ENCODE measurements at places on chromosomes 1 and 21.

DNA sequence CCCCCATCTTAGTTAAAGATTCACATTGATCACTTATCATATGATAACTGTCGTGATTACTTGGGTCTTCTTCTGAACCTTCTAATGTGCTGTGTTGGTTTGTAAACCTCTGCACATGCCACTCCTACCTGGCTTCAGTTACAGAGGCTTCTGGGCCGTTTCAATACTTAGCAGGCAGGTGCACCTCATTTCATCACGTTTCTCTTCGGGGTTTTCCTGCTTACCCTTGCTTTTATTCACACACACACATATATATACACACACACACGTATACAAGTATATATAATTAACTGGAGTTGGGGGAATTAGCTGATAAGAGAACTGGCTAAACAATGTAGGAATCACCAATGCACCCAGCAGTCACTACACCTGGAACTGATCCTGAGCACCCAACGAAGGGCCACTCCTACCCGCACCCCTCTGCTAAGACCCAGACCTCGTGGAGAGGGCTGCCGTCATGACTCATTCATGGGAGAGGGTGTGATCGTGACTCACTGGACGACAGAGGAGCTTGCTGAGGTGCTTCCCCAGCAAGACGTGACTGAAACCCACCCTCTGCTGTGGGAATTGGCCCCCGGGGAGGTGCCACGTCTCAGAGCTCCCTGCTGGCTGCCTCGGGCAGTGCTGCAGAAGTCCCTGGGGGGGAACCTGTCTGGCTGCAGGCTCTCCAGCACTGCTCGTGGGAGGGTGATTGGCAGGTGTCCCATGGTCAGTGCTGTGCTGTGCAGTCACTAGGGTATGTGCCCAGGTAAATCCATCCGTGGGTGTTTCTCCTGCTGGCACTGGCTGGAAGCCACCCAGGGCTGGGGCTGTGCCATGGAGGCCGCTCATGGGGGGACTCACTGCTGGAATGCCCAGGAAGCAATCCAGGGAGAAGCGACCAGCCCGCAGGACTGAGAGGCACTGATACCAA is 166.6 kb downstream of the DYRK1A start:
- no peak for DNase-seq

- DNase-seq = no peak
These were observed 841.9 kb downstream of the LTN1 start for GRCh38 chr21:28150778-28151177.

DNA sequence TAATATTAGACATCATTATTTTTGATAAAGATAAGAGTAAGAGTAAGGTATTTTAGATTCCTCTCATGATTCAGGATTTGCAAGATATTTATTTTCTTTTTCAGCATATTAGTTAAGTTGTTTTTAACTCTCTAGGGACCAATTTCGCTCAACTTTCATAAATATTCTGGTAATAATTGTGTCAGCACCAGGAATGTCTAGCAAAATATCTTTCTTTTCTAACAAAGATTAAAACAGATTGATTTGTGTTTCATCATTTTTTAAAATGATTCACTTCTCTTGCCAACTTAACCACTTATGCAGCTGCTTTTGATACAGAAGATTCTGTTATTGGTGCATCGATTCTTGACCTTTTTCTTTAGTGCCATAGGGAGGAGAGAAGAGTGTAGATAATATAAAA is 172.8 kb upstream of the PTGFR start:
- no peak for DNase-seq

DNA sequence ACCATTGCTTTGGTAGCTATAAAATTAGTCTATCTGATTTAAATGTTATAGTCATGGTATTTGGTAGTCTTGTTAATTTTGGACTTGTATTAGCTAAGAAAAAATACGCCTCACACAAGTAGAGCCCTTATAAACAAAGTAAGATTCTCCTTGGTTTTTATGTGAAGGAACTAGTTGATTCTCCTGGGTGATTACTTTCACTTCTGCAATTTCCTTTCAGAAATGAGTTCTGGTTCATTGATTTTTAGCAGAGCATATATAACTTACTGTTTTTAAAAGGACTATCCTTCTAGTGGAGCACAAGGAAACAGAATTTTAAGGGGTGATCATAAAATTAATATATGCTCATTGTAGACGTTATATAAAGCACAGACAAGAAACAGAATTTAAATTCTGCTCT is 120.1 kb downstream of the BACH1 start:
- DNase-seq = no peak

DNA sequence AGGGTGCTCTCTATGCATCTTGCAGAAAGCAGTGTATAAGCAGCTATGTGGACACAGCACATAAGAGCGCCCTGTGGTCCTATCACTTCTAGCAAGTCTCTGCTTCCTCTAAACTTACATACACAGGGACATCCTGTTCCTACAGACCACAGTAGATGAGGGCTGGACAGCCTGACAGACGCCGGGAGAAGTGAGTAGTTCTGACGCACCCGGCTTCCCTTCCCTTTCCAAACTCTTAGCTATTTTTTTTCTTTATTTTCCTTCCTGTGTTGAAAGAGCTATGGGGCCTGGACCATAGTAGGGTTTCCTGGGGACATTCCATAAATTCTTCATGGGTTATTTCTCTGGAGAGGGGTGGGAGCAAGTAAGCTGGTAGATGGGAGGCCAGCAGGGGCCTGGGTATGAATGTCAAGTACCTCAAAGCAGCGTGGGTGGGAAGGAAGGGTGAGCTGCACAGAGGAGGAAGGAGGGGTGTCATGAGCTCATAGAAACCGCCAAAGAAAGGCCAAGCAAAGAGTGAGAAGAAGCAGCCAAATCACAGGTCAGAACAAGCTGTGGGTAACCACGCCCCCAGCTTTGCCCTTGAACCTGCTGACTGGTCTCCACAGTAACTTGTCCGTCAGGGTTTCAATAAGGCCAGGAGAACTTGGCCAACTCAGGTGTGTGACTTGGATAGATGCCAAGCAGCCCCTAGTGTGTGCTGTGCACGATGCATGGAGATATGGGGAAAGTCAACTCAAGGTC is 36.6 kb downstream of the PLXNA2 start:
- no peak for DNase-seq
